NCI-H1436 treated with DMSO at 0.1 percent for 48 hours (cell line): ENCODE measurements at places on chromosomes 16 and 17.

- no peak for DNase-seq
Measured at GRCh38 chr17:18331879-18332278, 16.8 kb downstream of the SMCR8 start.

DNA sequence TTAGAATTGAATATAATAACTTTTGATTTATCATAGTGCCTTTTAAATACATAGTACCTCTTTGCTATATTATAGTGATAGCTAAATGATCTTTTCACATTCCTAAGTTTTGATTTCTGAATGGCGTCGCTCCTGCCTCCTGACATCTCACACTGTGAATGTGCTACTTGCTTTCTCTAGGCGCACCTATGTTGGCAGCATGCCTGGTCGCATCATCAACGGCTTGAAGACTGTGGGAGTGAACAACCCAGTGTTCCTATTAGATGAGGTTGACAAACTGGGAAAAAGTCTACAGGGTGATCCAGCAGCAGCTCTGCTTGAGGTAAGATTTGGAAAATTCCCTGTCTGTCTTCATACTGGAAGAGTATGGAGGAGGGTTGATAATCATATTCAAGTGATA is 29.8 kb upstream of the ABCC11 start:
- DNase-seq, result no peak

- DNase-seq, result no peak
Measured at GRCh38 chr17:82240506-82241182, 11.8 kb downstream of the SLC16A3 start.

DNA sequence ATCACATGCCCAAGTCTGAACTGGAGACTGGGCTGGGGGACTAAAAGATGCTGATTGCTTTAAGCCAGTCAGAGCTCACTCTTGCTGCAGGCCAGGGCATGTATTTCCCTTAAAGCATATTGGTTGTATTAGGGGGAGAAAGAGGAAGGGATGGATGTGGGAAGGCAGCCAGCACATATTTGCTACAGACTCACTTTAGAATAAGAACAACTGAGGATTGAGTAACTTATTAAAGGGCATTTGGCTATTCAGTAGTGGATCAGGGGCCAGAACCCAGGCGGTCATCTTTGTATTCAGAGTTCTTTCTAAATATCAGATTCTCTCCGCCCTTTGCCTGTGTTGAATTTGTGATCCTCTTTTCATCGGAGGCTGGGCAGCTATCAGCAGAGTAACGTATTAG is 231.7 kb downstream of the HAPSTR1 start:
- no peak for DNase-seq

DNA sequence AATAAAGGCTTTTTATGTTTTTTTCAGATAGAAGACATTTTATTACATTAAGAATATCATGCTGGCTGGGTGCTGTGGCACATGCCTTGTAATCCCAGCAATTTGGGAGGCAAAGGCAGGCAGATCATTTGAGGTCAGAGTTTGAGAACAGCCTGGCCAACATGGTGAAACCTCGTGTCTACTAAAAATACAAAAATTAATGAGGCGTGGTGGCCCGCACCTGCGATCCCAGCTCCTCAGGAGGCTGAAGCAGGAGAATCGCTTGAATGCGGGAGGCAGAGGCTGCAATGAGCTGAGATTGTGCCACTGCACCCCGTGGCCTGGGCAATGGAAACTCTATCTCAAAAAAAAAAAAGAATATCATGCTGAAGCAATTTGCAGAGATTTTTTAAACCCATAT is 29.1 kb upstream of the HAPSTR1 start:
- DNase-seq, result no peak

GRCh38 chr17:80381416-80381923 is 33.5 kb upstream of the ENDOV start:
- DNase-seq, result no peak

- DNase-seq, result no peak
Measured at GRCh38 chr17:82835766-82836512, 3.9 kb downstream of the ZNF750 start.
